Myometrial cell (primary cell): ENCODE measurements at places on chromosomes 4 and X. TPM values are rescaled to one million over a fixed set of nuclear protein-coding genes. Genes with fewer than 3 reads are reported as not detected.

Gene KLHL13
- total RNA-seq = 5.2 and 6.0 TPM in 2 replicates

Gene BEX3
- total RNA-seq = 264 and 317 TPM in 2 replicates

Gene PHKA1
- 6.1 and 7.6 TPM in 2 replicates for total RNA-seq

Gene DOK7
- not detected in 2 replicates for total RNA-seq

Gene DMP1
- total RNA-seq = not detected in 2 replicates

Gene PRDM8
- 8.2 and 29.1 TPM in 2 replicates for total RNA-seq

Gene GCNA
- 0.53 and 0.58 TPM in 2 replicates for total RNA-seq

Gene TASL
- total RNA-seq = not detected in 2 replicates

Gene SERTM2
- 0.71 and 1.2 TPM in 2 replicates for total RNA-seq

Gene FOXR2
- not detected in 2 replicates for total RNA-seq

Gene PAGE2B
- total RNA-seq = not detected in 2 replicates
